Activated naive CD8-positive, alpha-beta T cell treated with anti-CD3 and anti-CD28 coated beads, Interleukin-2, amount 50 U/mL, for 24 hours (primary cell): ENCODE measurements at places on chromosomes 3 and 15.

- DNase-seq = no peak
- H3K4me3 ChIP-seq = no peak overlapping the region
- no peak overlapping the region for H3K27ac ChIP-seq
- H3K36me3 ChIP-seq = peaks cover 51% of the 10 kb centered on the region
- H3K27me3 ChIP-seq = no peaks in the 10 kb centered on the region
- peaks cover 15% of the 10 kb centered on the region for H3K4me1 ChIP-seq
Measured at GRCh38 chr3:125002414-125003368, 53.1 kb downstream of the HEG1 start.

GRCh38 chr3:30077746-30078145 is 528.7 kb upstream of the TGFBR2 start:
- no peak for DNase-seq
- H3K4me3 ChIP-seq = no peak overlapping the region
- no peaks in the 10 kb centered on the region for H3K27me3 ChIP-seq
- peaks cover 17% of the 10 kb centered on the region for H3K4me1 ChIP-seq

DNA sequence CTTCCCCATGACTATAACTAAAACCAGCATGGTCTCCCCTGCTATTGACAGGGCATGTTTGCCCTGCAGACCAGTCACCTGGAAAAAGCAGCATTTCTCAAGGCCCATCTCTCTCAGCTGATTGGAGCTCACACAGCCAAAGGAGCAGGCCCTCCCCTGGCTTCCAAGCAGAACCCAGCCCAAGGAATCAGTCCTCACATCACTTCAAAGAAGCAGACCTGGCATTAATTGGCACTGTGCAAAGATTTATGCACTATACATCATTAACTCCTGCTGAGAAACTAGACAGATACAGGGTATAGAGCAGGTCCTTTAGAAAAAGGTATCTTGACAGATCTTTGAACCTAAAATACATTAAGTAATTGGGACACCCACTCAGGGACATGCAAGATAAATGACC is 323.8 kb upstream of the PPP2R3A start:
- H3K27ac ChIP-seq = no peak overlapping the region
- DNase-seq = no peak
- no peak overlapping the region for H3K4me3 ChIP-seq
- H3K27me3 ChIP-seq = no peaks in the 10 kb centered on the region
- H3K4me1 ChIP-seq = no peaks in the 10 kb centered on the region

- H3K36me3 ChIP-seq = no peaks in the 10 kb centered on the region
- H3K4me1 ChIP-seq = no peaks in the 10 kb centered on the region
- no peaks in the 10 kb centered on the region for H3K27me3 ChIP-seq
- H3K4me3 ChIP-seq = no peak overlapping the region
- DNase-seq = no peak
Measured at GRCh38 chr3:31346542-31346979, 186.2 kb upstream of the STT3B start.

DNA sequence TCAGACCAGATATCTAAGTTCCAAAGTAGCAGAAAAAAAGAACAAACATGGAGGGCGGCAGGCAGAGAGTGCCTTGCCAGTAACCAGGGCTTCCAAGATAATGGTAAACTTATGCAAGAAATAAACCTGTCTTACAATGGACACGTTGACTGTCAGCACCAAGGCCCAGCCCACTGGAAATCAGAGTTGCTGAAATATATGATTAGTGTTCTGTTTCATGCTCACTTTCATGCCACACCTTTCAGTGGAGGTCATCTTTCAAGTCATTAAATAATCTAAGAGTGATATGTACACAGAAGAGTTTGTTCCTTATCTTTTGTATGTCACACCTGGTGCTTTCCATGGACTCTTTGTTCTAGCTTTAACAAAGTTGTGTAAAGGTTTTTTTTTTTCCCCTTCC is 358.1 kb downstream of the MECOM start:
- no peak overlapping the region for H3K4me3 ChIP-seq
- no peak overlapping the region for H3K27ac ChIP-seq
- H3K27me3 ChIP-seq = no peaks in the 10 kb centered on the region
- DNase-seq = no peak

DNA sequence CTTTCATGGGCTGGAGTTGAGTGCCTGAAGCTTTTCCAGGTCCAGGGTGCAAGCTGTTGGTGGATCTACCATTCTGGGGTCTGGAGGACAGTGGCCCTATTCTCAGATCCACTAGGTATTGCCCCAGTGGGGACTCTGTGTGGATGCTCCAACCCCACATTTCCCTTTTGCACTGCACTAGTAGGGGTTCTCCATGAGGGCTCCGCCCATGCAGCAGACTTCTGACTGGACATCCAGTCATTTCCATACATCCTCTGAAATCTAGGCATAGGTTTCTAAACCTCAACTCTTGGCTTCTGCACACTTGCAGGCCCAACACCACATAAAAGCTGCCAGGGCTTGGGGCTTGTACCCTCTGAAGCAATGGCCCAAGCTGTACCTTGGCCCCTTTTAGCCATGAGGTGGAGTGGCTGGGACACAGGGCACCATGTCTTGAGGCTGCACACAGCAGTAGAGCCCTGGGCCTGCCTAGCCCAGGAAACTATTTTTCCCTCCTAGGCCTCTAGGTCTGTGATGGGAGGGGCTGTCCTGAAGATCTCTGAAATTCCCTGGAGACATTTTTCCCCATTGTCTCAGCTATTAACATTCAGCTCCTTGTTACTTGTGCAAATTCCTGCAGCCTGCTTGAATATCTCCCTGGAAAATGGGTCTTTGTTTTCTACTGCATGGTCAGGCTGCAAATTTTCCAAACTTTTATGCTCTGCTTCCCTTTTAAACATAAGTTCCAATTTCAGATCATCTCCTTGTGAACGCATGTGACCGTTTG is 6.0 kb upstream of the HACD2 start:
- DNase-seq = no peak
- no peak overlapping the region for H3K27ac ChIP-seq
- H3K4me1 ChIP-seq = peaks cover 2% of the 10 kb centered on the region
- H3K4me3 ChIP-seq = no peak overlapping the region

DNA sequence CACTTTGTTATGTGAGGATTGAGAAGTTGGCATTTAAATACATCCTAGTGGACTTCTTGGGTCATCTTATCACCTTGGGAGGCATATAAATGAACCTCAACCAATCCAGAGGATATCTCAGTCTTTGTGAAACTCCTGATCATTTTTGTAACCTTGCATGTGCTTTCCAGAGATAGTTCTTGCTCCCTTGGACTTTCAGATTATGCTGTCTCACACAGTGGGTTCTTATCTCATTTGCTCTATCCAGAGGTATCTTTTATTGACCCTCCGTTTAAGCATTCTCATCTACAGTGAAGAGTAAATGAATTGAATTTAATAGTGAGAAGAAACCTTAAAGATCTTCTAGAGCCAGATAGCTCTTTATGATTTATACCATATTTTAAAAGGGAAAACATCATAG is 10.4 kb downstream of the ARMC8 start:
- no peaks in the 10 kb centered on the region for H3K27me3 ChIP-seq
- no peak overlapping the region for H3K27ac ChIP-seq
- no peak overlapping the region for H3K4me3 ChIP-seq
- H3K36me3 ChIP-seq = peaks cover 26% of the 10 kb centered on the region
- no peak for DNase-seq

DNA sequence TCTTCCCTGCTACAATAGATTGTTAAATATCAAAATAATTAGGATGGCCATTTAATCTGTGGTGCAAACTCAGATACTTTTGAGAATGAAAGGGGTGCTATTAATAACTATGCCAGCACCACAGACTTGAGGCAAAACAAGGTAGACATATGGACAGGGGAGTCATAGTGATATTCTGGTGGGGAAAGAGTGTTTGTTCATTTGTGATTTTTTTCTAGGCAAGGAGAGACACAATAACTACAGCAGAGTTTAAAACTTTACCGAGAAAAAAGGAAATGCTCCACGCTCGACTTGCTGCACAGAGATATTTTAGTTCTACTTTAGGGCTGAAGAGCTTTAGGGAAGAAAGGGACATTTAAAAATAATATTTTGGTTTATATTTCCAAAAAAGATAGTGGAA is 611.2 kb upstream of the GRM7 start:
- H3K4me1 ChIP-seq = peaks cover 12% of the 10 kb centered on the region
- no peak for DNase-seq
- H3K4me3 ChIP-seq = no peak overlapping the region
- no peaks in the 10 kb centered on the region for H3K36me3 ChIP-seq

DNA sequence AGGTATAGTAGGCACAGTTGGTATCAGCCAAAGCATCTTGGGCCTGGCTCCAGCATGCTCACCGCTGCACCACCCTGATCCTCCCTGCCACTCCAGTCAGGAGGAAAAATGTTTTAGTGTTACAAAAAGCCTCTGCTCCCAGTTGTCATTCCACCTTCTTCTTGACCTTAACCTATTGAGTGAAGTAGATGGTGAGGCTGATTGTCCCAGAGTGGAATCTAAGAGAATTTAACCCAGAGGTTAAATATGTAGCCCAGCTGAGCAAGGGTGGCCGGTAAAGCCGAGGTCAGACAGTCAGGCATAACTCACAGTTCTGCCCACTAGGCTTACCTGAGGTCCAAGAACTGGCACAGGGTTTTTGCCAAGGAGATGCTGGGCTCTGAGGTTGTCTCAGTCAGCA is 30.7 kb upstream of the TNIK start:
- no peaks in the 10 kb centered on the region for H3K27me3 ChIP-seq
- H3K36me3 ChIP-seq = no peaks in the 10 kb centered on the region
- peaks cover 37% of the 10 kb centered on the region for H3K4me1 ChIP-seq
- H3K27ac ChIP-seq = peak overlapping the region; percentile 50
- peak overlapping the region; percentile 45 for H3K4me3 ChIP-seq
- DNase-seq = no peak

- no peak overlapping the region for H3K4me3 ChIP-seq
- H3K27ac ChIP-seq = no peak overlapping the region
Measured at GRCh38 chr3:37770336-37770735, 91.3 kb upstream of the CTDSPL start.

DNA sequence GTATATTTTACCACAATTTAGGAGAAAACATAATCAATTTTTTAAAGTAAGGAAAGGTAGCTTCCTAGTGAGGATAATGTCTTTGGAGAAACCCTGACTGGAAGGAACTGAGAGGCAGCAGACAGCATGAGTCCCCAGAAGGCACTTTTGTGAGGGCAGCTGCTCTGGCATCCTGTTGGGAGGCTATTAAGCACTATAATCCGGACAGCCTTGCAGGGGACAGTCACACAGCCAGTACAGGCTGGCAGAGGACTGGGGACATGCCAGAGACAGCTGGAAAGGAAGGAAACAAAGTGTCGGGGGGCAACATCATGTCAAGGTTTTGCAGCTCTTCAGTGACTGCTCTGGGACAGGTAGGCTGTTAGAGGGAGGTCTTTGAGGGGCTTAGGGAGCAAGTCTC is 15.7 kb downstream of the ACAN start:
- H3K27ac ChIP-seq = no peak overlapping the region
- no peak overlapping the region for H3K4me3 ChIP-seq
- DNase-seq = no peak
- H3K27me3 ChIP-seq = peaks cover 4% of the 10 kb centered on the region
- no peaks in the 10 kb centered on the region for H3K4me1 ChIP-seq

DNA sequence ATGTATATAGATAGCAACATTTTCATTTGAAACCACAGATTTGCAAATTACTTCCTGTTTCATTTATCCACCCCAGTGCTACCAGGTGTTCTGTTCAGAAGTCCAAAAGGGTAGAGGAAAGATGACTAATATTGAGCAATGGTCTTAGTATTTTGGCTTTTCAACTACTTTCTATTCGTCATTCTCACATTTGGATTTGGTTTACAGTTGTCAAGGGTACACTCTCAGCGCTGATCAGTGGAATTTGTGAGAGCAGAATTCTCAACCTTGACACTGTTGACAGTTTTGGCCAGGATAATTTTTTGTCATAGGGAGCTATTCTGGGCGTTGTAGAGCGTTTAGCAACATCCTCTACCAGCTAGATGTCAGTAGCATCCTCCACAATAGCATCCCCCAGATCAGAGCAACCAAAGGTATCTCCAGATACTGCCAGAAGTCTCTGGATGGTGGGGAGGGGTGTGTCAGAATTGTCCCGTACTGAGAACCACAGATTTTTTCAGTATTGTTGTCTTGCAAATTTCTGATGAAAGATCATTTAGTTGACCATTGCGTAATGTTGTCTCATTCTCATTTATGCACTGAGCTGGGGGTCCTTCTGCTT is 4.2 kb downstream of the HMCES start:
- peak overlapping the region; percentile 90 for H3K27ac ChIP-seq
- DNase-seq = no peak
- H3K27me3 ChIP-seq = peaks cover 1% of the 10 kb centered on the region

DNA sequence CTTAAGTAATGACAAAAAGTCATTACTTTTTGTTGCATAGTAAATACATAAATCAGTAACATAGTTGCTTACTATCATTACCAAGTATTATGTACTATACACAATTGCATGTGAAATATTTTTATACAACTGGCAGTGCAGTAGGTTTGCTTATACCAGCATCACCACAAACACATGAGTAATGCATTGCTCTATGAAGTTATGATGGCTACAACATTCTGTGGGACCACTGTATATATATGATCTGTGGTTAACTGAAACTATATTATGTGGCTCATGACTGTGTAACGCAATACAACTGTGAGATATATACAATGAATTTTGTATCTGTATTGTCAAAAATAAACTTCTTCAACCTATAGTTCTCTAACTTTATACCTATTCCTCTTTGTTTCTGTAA is 113.7 kb upstream of the RBMS3 start:
- peaks cover 2% of the 10 kb centered on the region for H3K27me3 ChIP-seq
- peaks cover 16% of the 10 kb centered on the region for H3K4me1 ChIP-seq
- no peaks in the 10 kb centered on the region for H3K36me3 ChIP-seq
- DNase-seq = no peak
- no peak overlapping the region for H3K4me3 ChIP-seq
- no peak overlapping the region for H3K27ac ChIP-seq

GRCh38 chr3:35483131-35483530 is 156.2 kb upstream of the ARPP21 start:
- DNase-seq = no peak
- H3K36me3 ChIP-seq = no peaks in the 10 kb centered on the region
- no peak overlapping the region for H3K4me3 ChIP-seq
- H3K27ac ChIP-seq = no peak overlapping the region
